ENCODE measurements at places on chromosomes 12 and 14. TPM values are rescaled to one million over a fixed set of nuclear protein-coding genes. Genes with fewer than 3 reads are reported as not detected.

The HOXC13 gene
- 21.8 TPM for total RNA-seq

The FOS gene
- 9.6 TPM for total RNA-seq

The PLEKHD1 gene
- 0.02 TPM for total RNA-seq

The TMX1 gene
- 34.1 TPM for total RNA-seq

The CINP gene
- total RNA-seq, result 62.6 TPM

The CCDC60 gene
- not detected for total RNA-seq

The SETD1B gene
- 11.8 TPM for total RNA-seq

The BICDL1 gene
- 4.1 TPM for total RNA-seq

The NEK9 gene
- 37.4 TPM for total RNA-seq

The MAP3K9 gene
- total RNA-seq, result 7.1 TPM

The ARL1 gene
- total RNA-seq, result 66.8 TPM

The TAS2R7 gene
- not detected for total RNA-seq

The RNFT2 gene
- total RNA-seq, result 2.8 TPM

The RASSF9 gene
- 1.4 TPM for total RNA-seq

The TGM1 gene
- total RNA-seq, result 0.99 TPM

The EML5 gene
- 0.40 TPM for total RNA-seq

The PAX9 gene
- total RNA-seq, result 2.5 TPM

The PAH gene
- 0.14 TPM for total RNA-seq
